ENCODE measurements at places on chromosomes 7 and 10.

- DNase-seq: peak; percentile 20
Measured at GRCh38 chr7:43528576-43529354, 54.1 kb upstream of the STK17A start.

GRCh38 chr7:19116121-19117090, 1.0 kb downstream of the TWIST1 start:
- DNase-seq: peak; percentile 20

GRCh38 chr7:38463277-38464225, 167.6 kb downstream of the AMPH start:
- DNase-seq: no peak

GRCh38 chr10:103731609-103732270, 123.6 kb downstream of the SH3PXD2A start:
- DNase-seq: no peak

DNA sequence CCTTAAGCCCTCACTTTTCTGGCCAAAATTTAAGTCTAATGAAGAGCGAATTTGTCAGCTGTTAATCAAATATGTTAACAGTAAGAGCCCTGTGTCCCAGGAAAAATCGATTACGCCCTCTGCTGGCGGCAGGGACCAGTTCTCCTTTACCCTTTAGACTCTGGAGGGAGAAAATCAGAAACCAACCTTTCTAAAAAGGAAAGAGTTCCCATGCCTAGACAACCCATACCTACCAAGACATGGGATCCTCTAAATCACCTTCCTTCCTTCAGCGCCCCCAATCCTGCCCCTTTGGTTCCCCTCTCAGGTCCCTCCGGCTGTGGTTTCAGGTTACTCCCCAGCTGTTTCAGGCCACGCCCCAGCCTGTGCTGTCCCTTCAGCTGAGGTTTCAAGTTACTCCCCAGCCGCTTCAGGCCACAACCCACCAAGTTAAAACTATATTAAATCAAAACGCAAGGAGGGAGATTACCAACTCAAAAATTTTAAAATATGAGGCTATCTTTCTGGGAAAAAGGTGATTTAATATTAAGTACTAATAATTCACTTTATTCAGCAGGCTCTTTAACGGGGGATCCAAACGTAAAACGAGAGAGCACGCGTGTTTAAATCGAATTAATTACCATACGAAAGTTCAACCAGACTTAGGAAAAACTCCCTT, 1.4 kb upstream of the AKR1B15 start:
- peak; percentile 83 for DNase-seq

DNA sequence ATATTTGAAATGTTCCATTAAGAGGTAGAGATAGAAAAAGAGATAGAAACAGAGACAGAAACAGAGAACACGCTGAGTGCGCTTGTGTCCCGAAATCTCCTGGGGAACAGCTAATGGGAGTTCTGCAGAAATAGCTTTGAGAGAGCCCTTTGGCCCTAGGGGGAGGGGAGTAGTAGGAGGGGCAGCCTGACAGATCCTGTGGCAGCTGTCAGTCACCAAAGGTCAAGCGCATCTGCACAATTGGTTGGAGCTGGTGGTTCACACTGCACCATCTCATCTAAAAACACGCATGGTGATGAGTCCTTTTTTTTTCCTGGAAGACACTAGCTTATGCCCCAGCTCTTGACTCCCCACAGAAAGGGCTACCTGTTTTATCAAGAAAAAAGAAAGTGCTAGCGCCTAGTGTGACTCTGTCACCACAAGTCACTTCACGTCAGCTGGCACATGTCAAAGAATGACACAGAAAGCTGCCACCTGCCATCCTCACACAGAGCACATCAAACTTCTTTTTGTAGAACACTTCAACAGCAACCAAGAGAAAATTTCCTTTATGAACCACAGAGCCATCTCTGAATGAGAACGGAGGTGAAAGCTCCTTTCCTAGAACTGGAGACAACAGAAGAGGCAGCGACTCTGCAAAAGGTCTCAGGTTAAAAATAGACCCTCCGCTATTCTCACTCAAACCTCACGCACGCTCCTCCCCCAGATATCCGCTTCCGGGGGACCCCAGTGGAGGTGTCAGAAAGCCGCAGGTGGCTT, 125.7 kb downstream of the GFRA1 start:
- no peak for DNase-seq

DNA sequence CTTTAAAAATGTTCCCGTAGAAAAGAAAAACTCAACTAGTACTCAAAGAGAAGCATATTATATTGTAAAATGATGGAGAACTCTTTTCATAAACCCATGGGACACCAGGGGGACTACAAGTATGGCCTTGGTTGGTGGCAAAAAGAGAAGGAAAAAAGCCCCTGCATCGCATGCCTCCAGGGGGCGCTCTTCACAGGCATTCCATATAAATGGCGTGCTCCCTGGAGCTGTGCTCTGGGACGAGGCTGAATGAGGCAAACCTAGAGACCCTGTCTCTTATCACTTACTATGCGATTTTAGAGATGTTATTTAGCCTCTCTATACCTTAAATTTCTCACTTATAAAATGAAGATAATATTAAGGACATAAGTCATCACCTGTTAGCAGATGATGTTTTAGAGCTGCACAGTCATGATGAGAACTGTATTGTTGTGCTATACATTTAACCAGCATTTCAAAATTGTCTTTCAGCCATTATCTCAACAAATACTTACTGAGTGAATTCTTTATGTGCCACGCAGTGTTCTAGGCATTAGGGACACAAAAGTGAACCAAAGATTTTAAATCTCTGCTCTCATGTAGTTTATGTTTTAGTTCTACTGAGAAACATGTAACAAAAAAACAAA, 105.8 kb downstream of the ARHGAP21 start:
- no peak for DNase-seq

DNA sequence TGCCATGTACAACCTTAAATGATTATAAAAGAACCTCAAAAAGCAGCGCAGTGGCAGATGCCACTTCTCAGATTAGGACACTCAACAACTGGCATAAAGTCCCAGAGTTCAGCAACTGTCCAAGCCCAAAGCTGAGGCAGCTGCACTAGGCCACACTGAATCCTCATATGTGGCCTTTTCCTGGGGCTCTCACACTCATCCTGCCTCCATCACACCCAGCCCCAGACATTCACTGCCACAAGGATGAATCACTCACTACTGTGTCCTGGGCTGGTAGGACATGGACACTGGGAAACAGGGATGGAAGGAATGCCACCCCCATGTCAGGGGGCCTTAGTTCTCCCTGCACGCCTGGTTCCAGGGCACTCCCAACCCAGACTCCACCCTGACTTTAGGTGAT, 547.7 kb downstream of the TNS3 start:
- DNase-seq: no peak

DNA sequence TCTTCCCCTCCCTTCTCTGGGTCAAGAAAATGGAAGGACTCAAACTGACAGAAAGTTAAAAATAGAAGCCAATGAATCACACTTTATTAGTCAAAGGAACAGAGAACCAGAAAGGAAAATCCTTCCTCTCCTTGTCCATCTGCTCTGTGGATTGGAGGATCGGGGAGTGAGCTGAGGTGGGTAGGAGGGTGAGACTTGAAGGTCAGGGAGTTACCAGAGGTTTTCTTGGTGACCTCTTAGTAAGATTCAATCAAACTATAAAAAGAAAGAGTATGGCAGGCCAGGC, 12.2 kb downstream of the TLX1 start:
- DNase-seq: no peak

DNA sequence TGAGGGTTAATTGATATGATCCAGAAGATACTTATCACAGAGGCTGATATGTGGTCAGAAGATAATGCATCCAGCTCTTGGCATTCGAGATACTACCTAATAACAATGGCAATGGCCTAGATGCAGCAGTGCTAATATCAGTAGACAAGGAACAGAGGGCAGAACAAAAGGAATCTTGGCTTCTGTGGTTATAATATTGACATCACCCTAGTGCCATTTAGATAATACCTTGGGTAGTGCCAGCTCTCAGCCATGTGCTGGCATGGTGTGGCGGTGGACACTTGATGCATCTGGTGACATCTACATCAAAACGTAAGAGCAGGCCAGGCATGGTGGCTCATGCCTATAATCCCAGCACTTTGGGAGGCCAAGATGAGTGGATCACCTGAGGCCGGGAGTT, 101.8 kb downstream of the CALN1 start:
- no peak for DNase-seq

- DNase-seq: no peak
Measured at GRCh38 chr7:90719155-90719554, 123.0 kb downstream of the CDK14 start.

GRCh38 chr7:29642494-29643155, 79.0 kb downstream of the PRR15 start:
- DNase-seq: no peak

DNA sequence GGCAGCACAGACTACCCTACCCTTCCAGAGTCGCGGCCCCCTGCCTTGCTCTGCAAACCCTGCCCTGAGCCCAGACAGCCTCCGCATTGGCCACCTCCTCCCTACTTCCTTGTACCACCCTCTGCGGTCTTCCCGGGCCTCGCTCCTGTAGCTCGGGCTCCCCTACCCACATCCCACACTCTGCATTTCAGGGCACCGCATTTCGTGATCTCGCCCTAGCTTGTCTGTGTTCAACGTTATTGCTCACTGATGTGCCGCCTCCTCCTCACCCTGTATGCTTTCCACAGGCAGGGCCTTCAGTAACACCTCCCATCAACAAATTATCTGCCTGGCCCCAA, 6.6 kb downstream of the PDIA4 start:
- DNase-seq: no peak

DNA sequence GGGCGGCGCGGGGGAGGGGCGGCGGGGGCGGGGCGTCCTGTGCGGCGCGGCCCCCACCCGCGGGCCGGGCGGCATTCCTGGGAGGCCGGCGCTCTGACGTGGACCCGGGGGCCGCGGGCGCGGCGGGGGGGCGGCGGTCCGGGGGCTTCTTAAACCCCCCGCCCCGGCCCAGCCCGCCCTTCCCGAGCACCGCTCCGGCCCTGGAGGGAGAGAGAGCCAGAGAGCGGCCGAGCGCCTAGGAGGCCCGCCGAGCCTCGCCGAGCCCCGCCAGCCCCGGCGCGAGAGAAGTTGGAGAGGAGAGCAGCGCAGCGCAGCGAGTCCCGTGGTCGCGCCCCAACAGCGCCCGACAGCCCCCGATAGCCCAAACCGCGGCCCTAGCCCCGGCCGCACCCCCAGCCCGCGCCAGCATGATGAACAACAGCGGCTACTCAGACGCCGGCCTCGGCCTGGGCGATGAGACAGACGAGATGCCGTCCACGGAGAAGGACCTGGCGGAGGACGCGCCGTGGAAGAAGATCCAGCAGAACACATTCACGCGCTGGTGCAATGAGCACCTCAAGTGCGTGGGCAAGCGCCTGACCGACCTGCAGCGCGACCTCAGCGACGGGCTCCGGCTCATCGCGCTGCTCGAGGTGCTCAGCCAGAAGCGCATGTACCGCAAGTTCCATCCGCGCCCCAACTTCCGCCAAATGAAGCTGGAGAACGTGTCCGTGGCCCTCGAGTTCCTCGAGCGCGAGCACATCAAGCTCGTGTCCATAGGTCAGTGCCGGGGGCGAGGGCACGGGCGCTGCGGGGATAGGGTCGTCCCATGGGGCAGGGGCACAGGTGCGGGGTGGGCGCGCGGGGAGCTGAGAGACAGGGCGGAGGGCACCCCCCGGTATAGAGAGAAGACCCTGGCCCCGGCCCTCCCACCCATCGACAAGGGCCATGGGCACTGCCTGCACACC, at the start of gene FLNC:
TSS of gene FLNC (plus strand) at position 176 of the 947 bp plus-strand sequence. CDS start at position 408, 232 bp downstream.
- peak; percentile 9 for DNase-seq

- DNase-seq: no peak
Measured at GRCh38 chr10:98258683-98259454, 9.1 kb downstream of the LOXL4 start.

DNA sequence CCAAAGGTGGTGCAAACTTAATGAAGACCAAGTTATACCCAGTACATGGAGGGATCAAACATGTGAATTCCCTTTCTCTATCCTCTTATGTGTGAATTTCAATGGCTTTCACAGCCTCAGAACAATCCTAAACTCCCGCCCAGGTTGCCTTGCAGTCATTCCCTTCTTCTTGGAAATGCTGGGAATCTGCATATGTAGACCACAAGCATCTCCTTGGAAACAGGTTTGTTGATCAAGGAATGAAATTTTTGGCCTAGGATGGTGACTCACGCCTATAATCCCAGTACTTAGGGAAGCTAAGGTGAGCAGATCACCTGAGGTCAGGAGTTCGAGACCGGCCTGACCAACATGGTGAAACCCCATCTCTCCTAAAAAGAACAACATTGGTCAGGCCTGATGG, 77.8 kb upstream of the ABI1 start:
- no peak for DNase-seq

GRCh38 chr7:16509829-16510228, 16.8 kb upstream of the LRRC72 start:
- no peak for DNase-seq

DNA sequence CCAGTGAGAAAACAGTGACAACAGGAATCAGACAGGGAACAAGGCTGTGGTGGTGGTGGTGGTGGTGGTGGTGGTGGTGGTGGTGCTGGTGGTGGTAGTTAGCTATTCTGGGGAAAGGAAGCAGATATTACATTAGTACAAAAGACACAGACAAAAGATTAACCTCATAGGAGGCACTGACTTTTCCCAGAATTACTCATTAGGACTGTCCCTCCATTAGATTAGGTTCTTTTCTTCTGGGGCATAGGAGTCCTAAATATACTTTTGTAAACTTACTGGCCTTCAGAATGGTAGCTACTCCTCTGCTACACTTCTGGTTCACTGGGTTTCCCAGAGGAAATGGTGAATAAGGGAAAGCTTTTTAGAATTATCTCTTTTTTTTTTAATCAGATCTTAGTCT, 156.6 kb upstream of the SEMA3D start:
- no peak for DNase-seq

GRCh38 chr10:30691639-30692015, 62.1 kb upstream of the LYZL2 start:
- DNase-seq: no peak

DNA sequence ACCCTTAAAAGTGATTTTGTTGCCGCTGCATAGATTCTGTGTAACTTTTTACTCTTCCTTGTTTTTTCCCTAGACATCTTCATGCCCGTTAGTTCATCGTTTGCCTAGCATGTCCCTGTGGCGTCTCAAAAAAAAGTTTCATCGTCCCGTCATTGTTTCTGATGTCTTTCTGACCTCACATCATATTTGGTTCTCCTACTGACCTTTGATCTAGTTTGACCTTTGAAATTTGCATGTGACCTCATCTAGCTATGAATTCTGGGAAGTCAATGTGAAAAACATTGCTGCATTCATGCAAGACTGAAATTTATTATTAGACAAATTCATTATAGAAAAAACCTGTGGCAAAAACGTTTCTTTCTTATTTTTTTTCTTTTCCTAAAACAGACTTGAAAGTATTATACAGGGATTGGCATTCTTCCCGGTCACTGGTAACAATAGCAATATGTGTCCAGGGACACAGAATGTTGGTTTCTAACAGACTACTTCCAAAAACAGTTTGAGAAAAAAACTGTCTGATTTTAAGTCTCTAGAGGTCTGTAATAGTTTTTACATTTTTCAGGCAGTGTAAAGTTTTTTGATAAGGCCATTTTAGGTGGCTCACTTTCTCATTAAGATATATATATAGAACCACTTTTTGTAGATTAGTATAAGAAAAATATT, 280.9 kb downstream of the USP6NL start:
- no peak for DNase-seq

- DNase-seq: peak; percentile 34
Measured at GRCh38 chr7:129298268-129298893, 73.6 kb downstream of the AHCYL2 start.

- DNase-seq: no peak
Measured at GRCh38 chr7:65749518-65749917, 123.4 kb upstream of the VKORC1L1 start.

GRCh38 chr7:36863901-36864701, 139.8 kb upstream of the AOAH start:
- no peak for DNase-seq

- DNase-seq: no peak
Measured at GRCh38 chr7:115097175-115097671, 175.3 kb downstream of the MDFIC start.
